Esophagus squamous epithelium (tissue), 5 donors: ENCODE measurements at places on chromosomes 3 and 15.

GRCh38 chr15:101183226-101183930 lies 68.5 kb downstream of the CHSY1 start:
- H3K27ac ChIP-seq: peak overlapping the region; percentile 6
- H3K4me1 ChIP-seq: peaks cover 89% of the 10 kb centered on the region
- DNase-seq: no peak
- no peak overlapping the region for H3K4me3 ChIP-seq
- H3K36me3 ChIP-seq: no peaks in the 10 kb centered on the region

GRCh38 chr15:40873694-40874561 lies at the start of gene RHOV:
TSS of gene RHOV (minus strand) at chr15:40874234. CDS start at chr15:40874139, 95 bp downstream.
- peak within 1 kb of the TSS; percentile 96 for H3K27ac ChIP-seq
- H3K27me3 ChIP-seq: peaks cover 17% of the 10 kb centered on the region
- H3K4me3 ChIP-seq: peak within 1 kb of the TSS; percentile 76
- H3K36me3 ChIP-seq: no peaks in the 10 kb centered on the region

DNA sequence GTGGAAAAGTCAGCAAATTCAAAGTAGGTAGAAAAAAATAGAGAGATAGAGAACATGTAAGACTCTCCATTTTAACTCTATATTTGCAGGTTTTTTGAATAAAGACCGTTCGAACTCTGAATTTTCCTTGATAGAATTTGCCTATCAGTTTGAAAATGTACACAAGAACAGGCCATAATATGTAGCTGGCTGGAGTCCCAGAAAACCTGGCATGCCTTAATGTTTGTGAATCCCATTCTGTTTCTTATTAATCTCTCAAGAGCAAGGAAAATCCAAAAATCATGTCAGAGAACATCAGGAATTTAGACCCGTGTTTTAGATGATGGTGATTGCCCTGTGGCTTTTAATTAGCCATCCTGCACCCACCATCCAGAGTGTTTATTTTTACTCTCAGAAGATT lies 7.2 kb upstream of the CFAP161 start:
- no peak for DNase-seq
- H3K4me1 ChIP-seq: no peaks in the 10 kb centered on the region
- H3K27me3 ChIP-seq: peaks cover 37% of the 10 kb centered on the region
- no peaks in the 10 kb centered on the region for H3K36me3 ChIP-seq

DNA sequence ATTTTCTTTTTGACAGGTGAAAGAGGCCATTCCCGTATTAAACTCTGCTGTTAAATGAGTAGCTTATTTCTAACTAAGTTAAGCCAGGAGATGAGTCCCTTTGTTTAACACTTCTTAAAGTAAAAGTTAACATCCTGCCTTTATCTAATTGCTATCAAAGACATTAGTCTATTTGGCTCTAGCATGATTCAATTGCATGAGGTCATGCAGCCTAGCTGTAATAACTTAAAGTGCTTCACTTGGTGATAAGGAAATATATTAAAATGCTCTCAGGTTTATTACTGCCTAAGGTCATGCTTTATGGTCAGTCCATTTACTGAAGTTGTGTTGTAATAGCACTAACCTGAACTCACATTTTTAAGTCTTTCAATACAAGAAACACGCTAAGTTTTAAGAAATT lies 82.3 kb upstream of the MLF1 start:
- no peaks in the 10 kb centered on the region for H3K36me3 ChIP-seq
- no peaks in the 10 kb centered on the region for H3K4me1 ChIP-seq
- H3K27ac ChIP-seq: no peak overlapping the region

- H3K27ac ChIP-seq: no peak overlapping the region
- no peak for DNase-seq
- H3K4me1 ChIP-seq: no peaks in the 10 kb centered on the region
- no peaks in the 10 kb centered on the region for H3K27me3 ChIP-seq
Measured at GRCh38 chr15:77012868-77013267, 17.9 kb downstream of the PSTPIP1 start.

- H3K4me3 ChIP-seq: no peak overlapping the region
- H3K27ac ChIP-seq: no peak overlapping the region
- peaks cover 9% of the 10 kb centered on the region for H3K4me1 ChIP-seq
- DNase-seq: no peak
- H3K27me3 ChIP-seq: no peaks in the 10 kb centered on the region
- H3K36me3 ChIP-seq: no peaks in the 10 kb centered on the region
Measured at GRCh38 chr3:134646086-134646485, 4.7 kb downstream of the KY start.

DNA sequence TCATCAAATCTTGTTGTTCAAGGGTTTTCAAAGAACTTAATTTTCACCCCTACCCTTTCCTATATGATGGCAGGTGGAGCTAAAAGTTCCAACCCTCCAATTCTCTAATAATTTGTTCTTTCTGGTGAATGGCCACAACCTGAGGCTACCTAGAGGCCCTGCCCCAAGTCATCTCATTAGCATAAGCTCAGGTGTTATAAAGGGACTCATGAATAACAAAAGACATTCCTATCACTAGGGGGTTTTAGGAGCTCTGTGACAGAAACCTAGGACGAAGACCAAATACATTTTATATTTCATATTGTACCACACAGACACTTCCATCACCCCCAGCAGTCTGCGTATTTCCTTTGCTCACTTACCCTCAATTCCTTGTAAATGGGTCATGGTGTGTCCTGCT lies 483.6 kb upstream of the EPHA6 start:
- no peaks in the 10 kb centered on the region for H3K4me1 ChIP-seq
- H3K27me3 ChIP-seq: no peaks in the 10 kb centered on the region
- DNase-seq: no peak
- no peaks in the 10 kb centered on the region for H3K36me3 ChIP-seq
- no peak overlapping the region for H3K4me3 ChIP-seq
- no peak overlapping the region for H3K27ac ChIP-seq

DNA sequence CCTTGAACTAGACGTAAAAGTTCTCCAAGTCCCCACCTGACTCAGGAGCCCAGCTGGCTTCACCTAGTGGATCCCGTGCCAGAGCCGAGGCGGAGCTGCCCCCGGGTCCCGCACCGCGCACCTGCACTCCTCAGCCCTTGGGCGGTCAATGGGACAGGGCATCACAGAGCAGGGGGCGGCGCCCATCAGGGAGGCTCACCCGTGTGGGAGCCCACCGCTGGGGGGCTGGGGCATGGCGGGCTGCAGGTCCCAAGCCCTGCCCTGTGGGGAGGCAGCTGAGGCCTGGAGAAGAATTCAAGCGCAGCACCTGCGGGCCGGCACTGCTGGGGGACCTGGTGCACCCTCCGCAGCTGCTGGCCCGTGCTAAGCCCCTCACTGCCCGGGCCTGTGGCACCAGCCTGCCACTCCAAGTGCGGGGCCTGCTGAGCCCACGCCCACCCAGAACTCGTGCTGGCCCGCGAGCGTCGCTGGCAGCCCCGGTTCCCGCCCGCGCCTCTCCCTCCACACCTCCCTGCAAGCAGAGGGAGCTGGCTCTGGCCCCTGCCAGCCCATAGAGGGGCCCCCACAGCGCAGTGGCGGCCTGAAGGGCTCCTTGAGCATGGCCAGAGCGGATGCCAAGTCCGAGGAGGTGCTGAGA lies 16.2 kb downstream of the SQOR start:
- H3K4me1 ChIP-seq: peaks cover 13% of the 10 kb centered on the region
- no peaks in the 10 kb centered on the region for H3K36me3 ChIP-seq
- no peak overlapping the region for H3K27ac ChIP-seq
- no peak for DNase-seq

DNA sequence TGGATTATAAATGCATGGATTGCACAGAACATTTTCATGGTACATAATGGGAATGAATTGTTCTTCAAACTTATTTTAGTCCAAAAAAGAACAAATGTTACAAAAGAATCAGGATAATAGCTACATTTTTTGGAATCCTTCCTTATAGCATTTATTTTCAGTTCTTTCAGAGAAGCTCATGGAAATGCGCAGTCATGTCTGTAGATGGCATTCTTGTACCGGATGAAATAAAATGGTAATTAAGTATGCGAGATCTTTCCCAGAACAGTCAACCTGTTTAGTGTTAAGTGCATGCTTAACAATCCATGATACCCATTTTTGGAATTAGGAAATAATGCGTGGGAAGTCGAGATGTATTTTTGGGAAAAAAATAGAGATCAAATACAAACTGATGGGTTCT lies 38.2 kb upstream of the GOLGA8B start:
- no peaks in the 10 kb centered on the region for H3K4me1 ChIP-seq
- no peak overlapping the region for H3K4me3 ChIP-seq
- peaks cover 24% of the 10 kb centered on the region for H3K27me3 ChIP-seq

GRCh38 chr3:9257092-9257491 lies 7.6 kb upstream of the SRGAP3 start:
- H3K4me3 ChIP-seq: no peak overlapping the region
- no peaks in the 10 kb centered on the region for H3K36me3 ChIP-seq
- no peak for DNase-seq
- H3K27ac ChIP-seq: no peak overlapping the region
